Skin of body (tissue), 3 donors: ENCODE measurements at places on chromosomes 1 and 21. TPM values are rescaled to one million over a fixed set of nuclear protein-coding genes. Genes with fewer than 3 reads are reported as not detected.

The NPPB gene
- not detected for total RNA-seq

The AK4 gene
- total RNA-seq: 18.9 TPM

The CD52 gene
- total RNA-seq: 2.8 TPM

The ACTL8 gene
- total RNA-seq: not detected

The INSRR gene
- total RNA-seq: under 0.01 TPM

The TMOD4 gene
- 8.0 TPM for total RNA-seq

The SHCBP1L gene
- total RNA-seq: 0.30 TPM

The KRTAP20-1 gene
- not detected for total RNA-seq

The HPCAL4 gene
- 0.20 TPM for total RNA-seq

The KRTAP11-1 gene
- 25.4 TPM for total RNA-seq

The PYGO2 gene
- 14.6 TPM for total RNA-seq

The UMODL1 gene
- under 0.01 TPM for total RNA-seq

The TSNAX gene
- total RNA-seq: 36.0 TPM

The VHLL gene
- total RNA-seq: not detected

The ADORA1 gene
- total RNA-seq: 1.1 TPM

The COA6 gene
- 16.5 TPM for total RNA-seq

The KIAA0040 gene
- total RNA-seq: 8.7 TPM

The KRTAP19-3 gene
- 9.7 TPM for total RNA-seq

The FAM3B gene
- 0.20 TPM for total RNA-seq

The FAM163A gene
- 0.10 TPM for total RNA-seq

The MAEL gene
- 0.20 TPM for total RNA-seq

The SAMD13 gene
- 1.7 TPM for total RNA-seq

The GPR52 gene
- total RNA-seq: 3.6 TPM

The PRELP gene
- total RNA-seq: 5.5 TPM

The CSRP1 gene
- 91.8 TPM for total RNA-seq

The NTNG1 gene
- total RNA-seq: 9.1 TPM

The MCOLN3 gene
- total RNA-seq: 1.6 TPM

The DMBX1 gene
- total RNA-seq: not detected

The MFN2 gene
- total RNA-seq: 30.7 TPM

The PARP1 gene
- total RNA-seq: 63.6 TPM

The SELL gene
- 12.3 TPM for total RNA-seq

The PLXNA2 gene
- 13.5 TPM for total RNA-seq
